Activated CD4-positive, alpha-beta T cell treated with anti-CD3 and anti-CD28 coated beads, Interleukin-2, amount 10 ng/mL, durations not matched to agents 7 days and 5 days (primary cell): ENCODE measurements at places on chromosomes 5 and 9. TPM values are rescaled to one million over a fixed set of nuclear protein-coding genes. Genes with fewer than 3 reads are reported as not detected.

- no peak for DNase-seq
- no peak overlapping the region for H3K27ac ChIP-seq
- H3K4me3 ChIP-seq: no peak overlapping the region
- no peaks in the 10 kb centered on the region for H3K36me3 ChIP-seq
- no peaks in the 10 kb centered on the region for H3K4me1 ChIP-seq
These were observed 226.2 kb downstream of the ATPSCKMT start for GRCh38 chr5:10023494-10023893.

DNA sequence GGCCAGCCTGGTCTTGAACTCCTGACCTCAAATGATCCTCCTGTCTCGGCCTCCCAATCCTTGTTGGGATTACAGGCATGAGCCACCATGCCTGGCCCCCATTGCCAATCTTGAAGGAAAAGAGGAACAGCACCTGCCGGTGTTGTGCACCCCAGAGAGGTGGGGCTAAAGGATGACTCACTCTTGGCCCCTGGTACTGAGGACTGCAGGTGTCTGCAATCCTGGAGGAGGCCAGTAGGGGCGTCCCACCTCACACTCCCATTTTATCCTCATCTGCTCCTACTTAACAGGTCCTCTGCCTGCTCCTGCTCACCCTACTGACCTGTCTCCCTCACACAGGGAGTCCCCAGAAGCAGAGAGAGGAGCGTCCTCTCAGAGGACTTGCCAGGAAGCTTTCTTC is 390.4 kb downstream of the ARHGEF28 start:
- no peaks in the 10 kb centered on the region for H3K4me1 ChIP-seq
- H3K27ac ChIP-seq: no peak overlapping the region
- DNase-seq: no peak

DNA sequence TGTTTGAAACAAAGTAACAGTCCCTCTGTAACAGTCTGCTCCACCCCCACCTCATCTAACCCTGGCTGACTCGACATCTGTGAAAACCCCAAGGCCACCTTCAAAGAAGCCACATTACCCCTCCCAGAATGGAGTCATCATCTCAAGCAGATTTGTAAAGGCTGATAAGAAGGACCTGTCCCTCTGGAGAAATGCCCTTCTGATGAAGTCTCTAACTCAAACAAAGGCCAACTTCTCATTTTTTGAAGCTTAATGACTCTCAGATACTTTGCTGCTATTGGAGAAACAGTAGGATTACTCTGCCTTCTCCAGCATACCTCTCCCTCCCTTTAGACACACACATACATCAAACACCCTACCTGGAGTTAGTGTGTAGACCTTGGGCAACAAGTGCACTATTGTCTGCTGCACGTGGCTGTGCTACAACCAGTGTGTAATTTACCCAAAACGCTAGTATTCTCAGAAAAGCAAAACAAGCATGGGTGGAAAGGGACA is 5.3 kb upstream of the SUSD1 start:
- DNase-seq: peak; percentile 67
- H3K27me3 ChIP-seq: peaks cover 30% of the 10 kb centered on the region
- peaks cover 61% of the 10 kb centered on the region for H3K4me1 ChIP-seq
- H3K36me3 ChIP-seq: peaks cover 12% of the 10 kb centered on the region

DNA sequence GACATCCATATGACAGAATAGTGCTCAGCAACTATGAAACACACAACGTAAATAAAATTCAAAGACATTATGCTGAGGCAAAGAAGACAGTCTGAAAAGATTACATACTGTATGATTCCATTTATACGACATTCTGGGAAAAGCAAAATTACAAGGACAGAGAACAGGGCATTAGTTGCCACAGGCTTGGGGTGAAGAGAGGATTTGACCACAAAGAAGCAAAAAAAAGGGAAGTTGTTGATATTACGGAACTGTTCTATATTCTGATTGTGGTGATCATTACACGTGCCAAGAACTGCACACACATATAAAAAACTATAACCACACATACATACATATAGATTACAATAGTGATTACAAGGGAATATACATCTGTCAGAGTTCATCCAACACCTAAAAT is 24.1 kb downstream of the CDK5RAP2 start:
- H3K27me3 ChIP-seq: no peaks in the 10 kb centered on the region
- H3K27ac ChIP-seq: no peak overlapping the region

Gene FGFR4
- 0.64 TPM for total RNA-seq

Gene LHX2
- not detected for total RNA-seq

Gene SMIM3
- total RNA-seq: 8.4 TPM

GRCh38 chr5:99369797-99370593 is 441.2 kb upstream of the CHD1 start:
- no peaks in the 10 kb centered on the region for H3K4me1 ChIP-seq
- no peak overlapping the region for H3K27ac ChIP-seq
- H3K4me3 ChIP-seq: no peak overlapping the region
- H3K27me3 ChIP-seq: no peaks in the 10 kb centered on the region

GRCh38 chr9:108772301-108772894 is 83.4 kb downstream of the ACTL7B start:
- no peak overlapping the region for H3K4me3 ChIP-seq
- H3K36me3 ChIP-seq: no peaks in the 10 kb centered on the region
- H3K27ac ChIP-seq: no peak overlapping the region
- H3K4me1 ChIP-seq: no peaks in the 10 kb centered on the region

DNA sequence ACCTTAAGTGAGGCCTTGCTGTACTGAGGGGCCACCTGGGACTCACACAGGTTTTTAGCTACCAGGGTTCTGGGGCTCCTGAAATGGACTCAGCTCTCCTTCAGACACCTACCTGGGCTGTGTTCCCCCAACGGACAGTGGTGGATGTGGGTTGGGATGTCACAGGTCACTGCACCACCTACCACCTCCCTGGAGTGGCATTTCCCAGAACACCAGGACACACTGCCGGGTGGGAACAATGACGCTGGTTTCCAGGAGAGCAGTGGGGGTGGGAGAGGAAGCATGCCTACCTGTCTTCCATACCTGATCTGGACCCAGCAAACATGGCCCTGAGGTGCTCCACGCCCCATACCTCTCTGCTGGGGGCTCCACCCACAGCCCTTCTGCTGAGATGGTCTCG is 20.9 kb downstream of the ERGIC1 start:
- H3K27me3 ChIP-seq: no peaks in the 10 kb centered on the region
- no peaks in the 10 kb centered on the region for H3K36me3 ChIP-seq
- H3K4me3 ChIP-seq: no peak overlapping the region
- DNase-seq: no peak
- peak overlapping the region; percentile 60 for H3K27ac ChIP-seq

DNA sequence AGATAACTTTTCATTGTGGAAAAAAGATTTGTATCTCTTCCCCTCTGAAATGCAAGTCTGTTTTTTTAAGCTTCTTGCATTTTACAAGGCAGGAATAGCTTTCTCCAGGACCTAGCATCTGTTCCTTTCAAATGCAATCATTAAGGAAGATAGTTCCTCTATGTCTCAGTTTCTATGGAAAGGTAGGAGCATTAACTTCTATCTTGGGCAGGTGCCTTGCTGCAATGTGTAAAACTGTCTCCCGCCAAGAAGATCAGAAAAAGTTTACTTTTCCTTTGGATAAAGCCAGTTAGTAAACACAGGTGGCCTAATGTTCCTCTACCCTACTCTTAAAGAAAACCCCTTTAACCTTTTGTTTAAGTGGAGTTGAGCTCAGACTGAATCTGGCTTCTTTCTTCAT is 560.6 kb upstream of the CYLC2 start:
- no peak for DNase-seq
- H3K27ac ChIP-seq: no peak overlapping the region
- H3K36me3 ChIP-seq: no peaks in the 10 kb centered on the region
- H3K4me3 ChIP-seq: no peak overlapping the region
